ENCODE measurements at places on chromosomes 1 and 21.

- DNase-seq: no peak
Observed at GRCh38 chr1:225917536-225917935, 6.5 kb downstream of the PYCR2 start.

DNA sequence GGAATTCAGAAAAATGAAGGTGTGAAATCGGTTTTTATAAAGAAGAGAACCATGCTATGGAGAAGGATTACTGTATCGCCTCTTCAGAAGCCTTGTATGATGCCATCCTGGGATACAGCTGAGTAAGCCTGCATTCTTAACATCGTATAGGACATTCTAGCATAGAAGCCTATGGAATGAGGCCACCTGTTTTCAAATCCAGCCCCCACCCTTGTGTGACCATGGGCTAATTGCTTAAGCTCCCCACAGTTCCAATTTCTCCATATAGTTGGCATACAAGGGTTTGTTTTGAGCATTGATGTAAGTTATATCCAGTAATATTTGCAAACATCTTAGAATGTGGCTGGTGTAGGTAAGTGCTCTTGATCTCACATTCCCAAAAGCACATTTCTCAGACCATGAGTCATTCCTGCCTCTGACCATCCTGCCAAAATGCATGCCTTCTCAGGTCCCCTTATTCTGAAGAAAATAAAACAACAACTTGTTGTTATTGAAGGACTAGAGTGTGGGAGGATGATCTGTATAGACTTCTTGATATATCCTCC, 1.5 kb downstream of the OR14A2 start:
- no peak for DNase-seq

- no peak for DNase-seq
Observed at GRCh38 chr1:56660293-56660692, 15.2 kb downstream of the PRKAA2 start.

DNA sequence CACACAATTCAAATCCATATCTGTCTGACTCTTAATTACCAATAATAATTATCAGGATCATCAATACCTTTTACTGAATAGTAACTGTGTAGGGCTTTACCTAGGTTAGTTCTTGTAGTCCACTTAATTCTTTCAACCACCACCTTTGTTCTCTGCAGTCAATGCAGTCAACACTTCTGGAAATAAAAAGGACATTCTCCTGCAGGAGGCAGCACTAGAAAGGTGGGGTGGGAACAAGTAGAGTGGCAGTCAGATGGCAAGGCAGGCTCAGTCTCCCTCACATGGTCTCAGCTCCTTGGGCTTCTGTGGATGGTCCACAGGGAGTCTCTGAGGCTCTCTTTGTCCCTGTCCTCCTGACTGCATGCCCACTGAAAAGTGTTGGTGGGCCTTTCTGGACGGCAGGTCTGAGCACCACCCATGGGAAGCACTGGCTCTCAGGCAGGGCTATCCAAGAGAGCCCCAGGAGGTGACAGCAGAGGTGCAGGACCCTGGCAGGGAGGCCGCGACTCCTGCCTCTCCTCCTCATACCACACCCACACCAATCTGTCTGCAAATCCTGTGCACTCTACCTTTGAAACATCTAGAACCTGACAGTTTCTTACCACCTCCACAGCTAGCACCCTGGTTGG, 237.3 kb downstream of the FOXD2 start:
- no peak for DNase-seq

DNA sequence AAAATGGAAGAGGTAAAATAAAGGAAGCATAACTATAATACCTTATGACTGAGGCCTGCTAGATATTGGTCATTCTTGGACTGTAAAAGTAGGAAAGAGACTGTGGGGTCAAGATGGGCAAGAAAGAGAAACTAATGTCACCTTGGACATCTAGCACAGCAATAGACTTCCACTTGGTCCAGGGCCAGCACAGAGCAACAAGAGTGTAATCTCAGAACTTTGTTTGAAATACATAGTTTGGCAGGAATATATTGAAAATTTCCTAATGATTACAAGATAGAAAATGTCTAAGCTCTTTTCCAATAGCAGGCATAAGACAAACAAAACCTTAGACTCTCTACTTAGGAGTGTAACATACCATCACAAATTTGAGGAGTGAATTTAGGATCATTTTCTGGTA, 4.6 kb downstream of the LRRC8C start:
- no peak for DNase-seq

GRCh38 chr1:75768016-75768415, 18.0 kb upstream of the RABGGTB start:
- no peak for DNase-seq
